ENCODE measurements at places on chromosomes 2 and 18. TPM values are rescaled to one million over a fixed set of nuclear protein-coding genes. Genes with fewer than 3 reads are reported as not detected.

The ASB18 gene
- total RNA-seq: not detected

The RGPD8 gene
- 8.2 TPM for total RNA-seq

The ABCG8 gene
- total RNA-seq: not detected

DNA sequence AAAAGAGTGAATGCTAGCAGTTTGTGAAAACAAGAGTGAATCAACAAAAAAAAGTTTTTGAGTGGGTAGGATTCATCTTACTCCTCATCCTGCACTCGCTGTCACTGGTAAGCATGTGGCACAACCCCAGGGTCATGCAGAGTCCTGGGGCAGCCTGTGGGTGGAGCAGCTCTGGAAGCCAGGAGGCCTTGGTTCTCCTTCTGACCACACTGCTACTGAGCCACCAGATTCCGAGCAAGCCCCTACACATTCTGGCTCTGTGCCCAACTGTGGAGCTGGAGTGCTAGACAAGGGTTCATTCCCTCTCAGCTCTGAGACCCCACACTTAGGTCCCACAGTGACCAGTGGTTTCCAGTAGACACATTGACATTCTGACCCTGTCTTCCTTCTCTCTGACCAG lies 670.6 kb downstream of the BCL11A start:
- DNase-seq: no peak

DNA sequence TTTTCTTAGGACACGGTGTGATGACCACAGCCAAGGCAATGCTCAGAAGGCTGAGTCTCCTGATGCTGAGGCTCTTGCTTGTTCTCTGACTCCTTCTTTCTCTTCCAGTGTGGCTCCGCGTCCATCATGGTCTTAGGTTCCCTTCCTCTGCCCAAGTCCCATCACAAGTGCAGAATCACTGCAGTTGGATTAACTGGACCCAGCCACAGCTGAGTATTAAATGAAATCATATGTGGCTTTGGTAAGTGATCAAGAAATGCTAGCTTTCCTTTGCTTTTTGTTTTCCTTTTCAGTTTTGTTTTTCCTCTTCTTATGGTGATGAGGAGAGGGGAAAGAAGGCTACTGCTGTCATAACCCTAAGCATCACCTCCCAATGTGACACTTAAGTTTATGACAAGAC lies 375.8 kb downstream of the INSIG2 start:
- DNase-seq: no peak

DNA sequence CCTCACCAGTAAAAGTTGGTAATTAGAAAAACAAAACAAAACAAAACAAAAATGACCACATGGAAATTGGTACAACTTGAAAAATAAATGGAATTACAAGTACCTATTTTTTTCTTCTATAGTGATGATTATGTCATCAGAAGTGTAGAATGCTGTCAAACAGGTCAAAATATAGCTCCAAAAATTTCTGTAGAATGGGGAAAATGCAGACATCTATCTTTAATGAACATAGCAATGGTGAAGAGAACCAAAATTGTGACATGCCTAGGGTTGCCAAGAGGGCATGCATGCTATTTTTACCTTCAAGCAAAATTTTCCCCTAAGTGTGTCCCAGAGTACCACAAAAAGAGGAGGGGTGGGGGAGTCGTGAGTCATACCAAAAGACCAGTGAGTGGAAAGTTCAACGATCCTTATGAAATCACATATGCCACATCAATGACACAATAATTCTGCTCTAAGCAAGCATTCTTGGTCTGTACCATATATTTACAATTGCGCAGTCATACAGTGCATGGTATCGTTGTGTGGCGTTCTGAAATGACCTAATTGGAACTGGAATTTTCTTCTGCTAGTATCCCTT lies 1436.4 kb downstream of the SUCLG1 start:
- no peak for DNase-seq

- DNase-seq: no peak
Measured at GRCh38 chr2:46487667-46488335, 8.4 kb downstream of the TMEM247 start.

DNA sequence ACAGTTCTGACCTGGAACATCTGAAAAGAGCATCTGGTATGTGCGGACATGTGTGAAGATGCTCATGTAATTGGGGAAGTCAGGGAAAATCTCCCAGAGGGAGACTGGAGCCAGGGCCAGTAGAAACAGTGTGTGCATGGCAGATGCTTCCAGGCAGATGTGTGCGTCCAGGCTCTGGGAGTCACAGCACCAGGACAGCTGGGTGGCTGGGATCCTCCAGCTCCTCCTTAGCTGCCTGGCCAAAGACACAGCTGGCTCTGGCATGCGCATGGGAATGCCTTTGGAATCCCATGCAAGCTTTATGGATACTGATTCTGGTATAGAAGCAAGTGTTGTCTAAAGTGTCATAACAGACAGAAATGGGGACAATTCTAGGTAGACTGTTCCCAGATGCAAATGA lies 369.7 kb downstream of the INSIG2 start:
- DNase-seq: no peak

DNA sequence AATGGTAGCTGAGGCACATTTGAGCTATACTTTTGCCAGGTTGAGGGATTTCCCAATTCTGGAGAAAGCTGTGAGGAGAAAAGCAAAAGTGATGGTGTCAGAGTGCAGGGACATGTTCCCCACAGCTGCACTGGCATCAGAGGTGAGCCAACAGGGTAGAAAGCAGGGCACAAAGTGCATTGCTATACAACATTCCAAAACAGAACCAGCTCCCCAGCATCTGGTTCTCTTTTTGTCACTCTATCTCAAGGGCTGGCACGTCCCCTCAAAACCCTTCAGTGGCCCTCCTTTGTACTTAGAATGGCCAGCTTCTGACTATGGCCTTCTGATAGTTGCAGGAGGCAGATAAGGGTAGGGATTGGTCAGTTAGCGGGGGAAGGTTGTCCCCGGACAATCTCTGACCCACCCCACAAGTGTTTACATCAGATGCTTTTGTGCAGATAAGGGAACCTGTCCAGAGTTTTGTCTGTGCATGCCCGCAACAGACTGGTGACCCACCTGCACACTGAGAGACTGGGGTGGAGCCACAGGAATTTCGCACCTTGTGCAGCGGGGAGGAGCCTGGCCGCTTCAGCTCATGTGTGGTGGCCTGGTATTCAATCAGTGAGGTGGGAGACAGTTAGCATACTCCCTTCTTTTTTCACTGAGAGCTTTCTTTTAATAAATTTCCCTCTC lies 31.0 kb upstream of the TMEM17 start:
- no peak for DNase-seq

GRCh38 chr2:54040250-54040649 lies 69.5 kb upstream of the PSME4 start:
- DNase-seq: no peak

DNA sequence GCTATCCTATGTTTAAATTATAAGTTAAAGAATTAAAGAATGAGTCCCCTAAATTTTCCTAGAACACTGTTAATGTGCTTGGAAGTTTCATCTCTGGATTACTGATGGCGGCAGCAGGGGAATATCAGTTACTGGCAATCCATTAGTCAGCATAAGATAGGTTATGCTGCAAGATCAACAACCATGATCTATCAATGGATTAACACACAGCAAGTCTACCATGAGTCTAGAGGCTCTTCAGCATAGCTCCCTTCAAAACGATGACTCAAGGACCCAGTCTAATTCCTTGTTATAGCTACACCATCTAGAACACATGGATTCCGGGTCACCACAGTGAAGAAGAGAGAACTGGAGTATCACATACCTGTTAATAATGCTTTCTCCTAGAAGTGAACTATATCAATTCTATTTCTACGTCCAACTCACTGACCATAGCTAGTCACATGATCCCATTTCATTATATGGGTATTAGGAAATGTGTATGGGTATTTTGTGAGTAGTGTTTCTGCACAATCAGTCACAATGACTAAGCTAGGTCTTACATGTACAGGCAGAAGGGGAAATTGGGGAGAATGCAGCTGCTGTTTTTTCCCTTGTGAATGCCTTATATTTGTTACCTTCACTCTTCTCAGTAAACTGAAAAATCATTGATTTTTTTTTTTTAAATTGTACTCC lies 108.3 kb upstream of the MAPRE2 start:
- DNase-seq: no peak

GRCh38 chr2:235727891-235728799 lies 234.3 kb downstream of the AGAP1 start:
- no peak for DNase-seq

GRCh38 chr2:241636182-241637017 lies 558 bp downstream of the THAP4 start:
- no peak for DNase-seq

GRCh38 chr2:25996844-25997243 lies 14.5 kb upstream of the KIF3C start:
- no peak for DNase-seq

DNA sequence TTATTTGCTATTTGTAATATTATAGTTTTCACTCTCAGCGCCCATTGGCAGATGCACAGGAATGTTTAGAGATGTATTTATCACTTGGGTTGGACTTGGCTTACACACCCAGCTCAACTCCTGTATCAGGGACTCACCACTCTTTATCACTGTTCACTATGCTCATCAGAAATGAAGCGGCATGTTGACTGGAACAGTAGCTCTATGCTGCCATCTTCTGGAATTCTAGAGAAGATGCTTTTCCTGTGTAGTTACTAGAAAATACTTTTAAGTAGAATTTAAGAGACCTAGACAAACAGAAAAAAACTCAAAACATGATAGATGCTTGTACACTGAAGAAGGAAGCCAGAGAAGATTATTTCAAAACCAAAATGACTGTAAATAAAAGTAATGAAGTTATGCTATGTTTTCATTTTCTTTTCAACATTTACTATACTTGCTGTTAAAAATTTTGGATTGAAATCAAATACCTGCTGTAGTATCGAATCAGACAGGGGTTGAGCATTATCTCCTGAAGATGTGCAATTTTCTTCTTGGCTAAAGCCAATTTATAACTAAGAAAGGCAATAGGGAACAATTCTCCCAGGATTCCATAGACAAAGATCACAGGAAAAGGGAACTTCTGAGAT lies 47.4 kb upstream of the NXPH2 start:
- no peak for DNase-seq

GRCh38 chr2:207284556-207285472 lies 119.1 kb upstream of the KLF7 start:
- no peak for DNase-seq

DNA sequence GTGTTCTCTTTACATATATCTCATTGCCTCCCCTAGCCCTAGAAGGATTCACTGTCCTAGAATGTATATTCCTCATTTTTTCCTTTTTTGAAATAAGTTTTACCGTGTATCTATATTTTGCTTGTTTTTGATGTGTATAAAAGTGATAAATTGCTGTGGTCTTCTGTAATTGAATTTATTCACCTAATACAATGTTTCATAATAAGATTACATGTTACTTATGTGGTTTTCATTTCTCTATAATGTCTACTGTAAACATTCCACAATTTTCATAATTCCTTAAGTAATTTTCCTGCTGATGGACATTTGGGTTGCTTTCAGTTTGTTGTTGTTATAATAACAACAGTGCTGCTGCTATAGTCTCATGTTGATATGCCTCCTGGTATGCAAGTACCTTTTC lies 118.2 kb downstream of the PHLPP1 start:
- DNase-seq: no peak

DNA sequence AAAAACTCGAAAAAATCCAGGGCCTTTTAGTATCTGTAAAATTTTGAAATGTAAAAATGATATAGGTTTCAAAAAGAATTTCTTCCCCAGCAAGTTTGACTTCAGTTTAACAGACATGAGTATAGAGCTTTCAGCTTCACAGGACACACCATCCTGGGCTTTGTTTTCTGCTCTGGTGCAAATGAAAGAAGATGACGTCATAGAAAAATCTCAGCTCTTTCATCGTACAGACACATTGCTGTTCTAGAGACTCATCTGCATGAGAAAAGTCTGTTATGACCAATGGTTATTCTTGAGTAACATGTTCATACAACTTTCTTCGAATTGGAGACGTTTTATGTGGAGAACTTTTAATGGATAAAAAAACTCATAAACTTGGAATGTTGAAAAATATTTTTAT lies 111.7 kb upstream of the DYNAP start:
- DNase-seq: no peak
